ENCODE measurements at places on chromosomes 7 and 10. TPM values are rescaled to one million over a fixed set of nuclear protein-coding genes. Genes with fewer than 3 reads are reported as not detected.

Gene HACD1
- polyA plus RNA-seq: 20.1 TPM

Gene AZGP1
- 3.9 TPM for polyA plus RNA-seq

Gene PLCE1
- 1.4 TPM for polyA plus RNA-seq

Gene ANKRD30A
- not detected for polyA plus RNA-seq

Gene CYP3A4
- 0.33 TPM for polyA plus RNA-seq

Gene CABCOCO1
- 2.9 TPM for polyA plus RNA-seq

Gene AQP1
- polyA plus RNA-seq: 23.9 TPM

Gene KLF14
- polyA plus RNA-seq: 0.48 TPM

Gene FAM25C
- not detected for polyA plus RNA-seq

Gene FAM25G
- not detected for polyA plus RNA-seq

Gene SEC61G
- 331 TPM for polyA plus RNA-seq

Gene PAPOLB
- polyA plus RNA-seq: 0.04 TPM
